Natural killer cell (primary cell): ENCODE measurements at places on chromosomes 16 and 17. TPM values are rescaled to one million over a fixed set of nuclear protein-coding genes. Genes with fewer than 3 reads are reported as not detected.

GCGR gene
- total RNA-seq: not detected

MT1E gene
- 3.2 TPM for total RNA-seq

UBN1 gene
- 81.6 TPM for total RNA-seq

ACTG1 gene
- total RNA-seq: 1,901 TPM

AIPL1 gene
- not detected for total RNA-seq

TMEM238L gene
- total RNA-seq: not detected

FA2H gene
- 0.93 TPM for total RNA-seq

EVPLL gene
- total RNA-seq: not detected

CDK3 gene
- total RNA-seq: 13.5 TPM

KARS1 gene
- total RNA-seq: 123 TPM

MT1G gene
- 1.5 TPM for total RNA-seq

LDHD gene
- total RNA-seq: not detected

CD300LB gene
- total RNA-seq: 2.0 TPM

C16orf96 gene
- 0.35 TPM for total RNA-seq

CHST4 gene
- total RNA-seq: not detected
